Smooth muscle cell of bladder (primary cell): ENCODE measurements at places on chromosomes 2 and 18. TPM values are rescaled to one million over a fixed set of nuclear protein-coding genes. Genes with fewer than 3 reads are reported as not detected.

Gene ANKRD23
- 1.00 and 1.3 TPM in 2 replicates for total RNA-seq

Gene VAMP5
- 32.8 and 39.0 TPM in 2 replicates for total RNA-seq

Gene MYO3B
- total RNA-seq = 0.18 and 1.1 TPM in 2 replicates

Gene ACSL3
- total RNA-seq = 123 and 133 TPM in 2 replicates

Gene APOB
- under 0.01 TPM in 2 replicates for total RNA-seq

Gene BOLL
- total RNA-seq = not detected in 2 replicates

Gene C2orf78
- total RNA-seq = not detected in 2 replicates

Gene TCF23
- total RNA-seq = not detected in 2 replicates
